Activated CD4-positive, alpha-beta T cell treated with anti-CD3 and anti-CD28 coated beads, Interleukin-2, amount 50 U/mL, for 16 hours (primary cell): ENCODE measurements at places on chromosomes 5 and 9.

DNA sequence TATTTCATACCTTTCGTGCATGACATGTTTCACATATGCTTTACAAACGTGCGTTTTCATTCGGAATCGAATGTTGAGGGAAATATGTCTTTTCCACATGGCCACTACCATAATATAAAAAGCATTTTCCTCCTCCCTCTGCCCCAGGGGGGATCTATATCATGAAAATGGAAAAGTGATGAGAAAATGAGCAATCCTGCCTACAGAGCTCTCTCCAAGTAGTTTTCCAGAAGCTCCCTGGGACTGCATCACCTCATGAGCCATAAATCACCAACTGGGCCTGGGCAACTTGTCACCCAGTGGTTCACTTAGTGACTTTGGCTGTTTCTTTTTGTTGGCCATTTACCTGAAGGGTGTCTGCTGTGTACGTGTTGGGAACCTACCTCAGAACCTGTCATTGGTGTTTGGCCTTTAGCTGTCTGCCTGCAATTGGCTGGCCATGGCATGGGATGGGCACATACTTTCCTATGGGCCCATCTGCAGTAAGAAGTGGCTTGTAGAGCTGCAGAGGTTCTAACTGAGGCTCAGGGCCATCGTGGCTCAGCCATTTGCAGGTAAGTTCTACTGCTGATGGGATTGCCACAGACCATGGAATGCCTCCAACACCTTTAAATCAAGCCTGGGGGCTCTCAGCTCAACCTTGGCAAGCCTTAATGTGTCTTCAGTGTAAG is 9.5 kb upstream of the TIFAB start:
- DNase-seq, result no peak

- DNase-seq, result no peak
Observed at GRCh38 chr5:78649211-78649695, 681 bp upstream of the LHFPL2 start.

GRCh38 chr5:16903480-16904300 is 32.4 kb downstream of the MYO10 start:
- DNase-seq, result no peak

DNA sequence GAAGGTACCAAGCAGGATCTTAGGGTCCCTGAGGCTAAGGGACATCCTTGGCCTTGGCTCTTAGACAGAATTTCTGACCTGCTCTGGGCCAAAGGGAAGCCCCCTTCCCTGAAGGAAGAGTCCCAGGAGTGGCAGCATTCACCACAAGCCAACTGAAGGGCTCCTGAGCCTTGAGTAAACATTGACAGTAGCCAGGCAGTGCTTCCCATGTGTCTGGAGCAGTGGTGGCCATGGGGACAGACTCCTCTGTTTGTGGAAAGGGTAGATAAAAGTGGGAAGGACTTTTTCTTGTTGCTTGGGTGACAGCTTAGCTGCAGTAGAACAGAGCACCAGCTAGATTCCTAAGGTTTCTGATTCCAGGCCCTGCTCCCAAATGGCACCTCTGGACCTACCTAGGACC is 61.4 kb upstream of the VLDLR start:
- no peak for DNase-seq

GRCh38 chr5:96031811-96032261 is 70.2 kb upstream of the ELL2 start:
- no peak for DNase-seq

DNA sequence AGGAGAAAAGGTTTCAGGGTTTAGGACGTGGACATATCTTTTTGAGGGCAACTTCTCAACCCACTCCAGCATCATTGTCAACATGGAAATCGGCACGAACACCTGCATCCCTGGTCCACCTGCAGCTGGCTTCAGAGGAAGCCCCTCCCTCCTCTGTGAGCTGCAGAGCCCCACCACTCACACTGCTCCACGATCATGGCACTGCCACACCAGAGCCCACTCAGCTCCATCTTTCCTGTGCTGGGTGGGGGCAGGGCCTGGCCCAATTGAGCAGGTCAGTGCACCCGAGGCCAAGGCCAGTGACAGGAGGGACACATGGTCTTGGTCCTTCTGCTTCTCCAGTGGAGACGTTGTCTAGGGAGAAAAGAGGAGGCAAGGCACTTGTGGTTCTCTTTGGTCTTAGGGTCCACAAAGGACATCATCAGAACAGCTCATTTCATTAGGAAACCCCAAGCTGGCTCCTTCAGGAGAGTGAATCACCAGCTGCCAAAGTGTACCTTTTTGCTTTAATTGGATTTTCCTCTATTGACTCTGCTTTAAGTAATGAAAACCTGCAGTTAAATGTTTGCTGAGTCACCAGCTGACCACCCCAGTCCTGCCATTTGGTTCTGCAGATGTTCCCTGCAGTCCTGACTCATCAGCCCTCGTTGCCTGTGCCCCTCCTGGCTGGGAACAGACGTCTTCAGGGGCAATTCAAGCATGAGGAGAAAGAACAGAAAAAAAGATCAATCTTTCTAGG is 56.2 kb downstream of the UBE2QL1 start:
- DNase-seq, result no peak

GRCh38 chr5:162641142-162641813 is 573.7 kb downstream of the GABRG2 start:
- DNase-seq, result peak; percentile 14

DNA sequence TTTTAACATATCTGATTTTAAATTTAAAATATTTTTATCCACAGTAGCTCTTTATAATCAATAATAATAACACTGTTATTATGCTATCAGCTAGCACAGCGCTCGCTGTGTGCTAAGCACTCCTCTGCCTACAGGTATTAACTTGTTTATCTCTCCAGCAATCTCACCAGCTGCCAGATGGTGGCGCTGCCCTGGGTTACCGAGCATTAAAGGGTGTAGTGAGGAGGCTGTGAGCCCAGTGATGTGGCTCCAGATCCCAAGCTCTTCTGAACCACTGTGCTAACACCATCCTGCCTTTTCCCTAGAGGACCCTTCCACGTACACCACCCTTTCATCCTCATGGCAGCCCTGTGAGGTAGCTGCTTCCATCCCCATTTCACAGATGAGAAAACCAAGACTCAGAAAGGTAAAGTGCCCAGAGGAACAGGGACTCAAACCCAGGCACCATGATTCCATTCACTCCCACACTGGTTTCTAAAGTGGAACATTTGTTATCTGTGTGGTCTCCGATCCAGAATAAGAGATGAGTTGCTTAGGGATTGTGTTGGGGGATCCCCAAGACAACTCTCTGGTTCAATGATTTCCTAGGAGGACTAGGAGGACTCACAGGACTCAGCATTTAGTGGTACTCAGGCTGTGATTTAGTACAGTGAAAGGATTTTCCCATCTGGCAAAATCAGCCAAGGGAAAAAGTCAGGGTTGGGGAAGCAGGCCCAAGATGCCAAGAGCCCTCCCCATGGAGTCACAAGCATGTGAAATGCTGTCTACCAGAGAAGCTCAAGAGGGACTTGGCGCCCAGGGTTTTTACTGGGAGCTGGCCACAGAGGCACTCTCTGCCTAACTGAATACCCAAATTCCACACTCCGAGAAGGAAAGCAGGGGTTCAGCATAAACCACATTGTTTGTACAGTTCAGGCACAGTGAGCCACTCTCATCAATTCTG is 7.0 kb downstream of the IGFBPL1 start:
- peak; percentile 52 for DNase-seq

- DNase-seq, result no peak
Observed at GRCh38 chr5:79840084-79840990, 150.7 kb downstream of the CMYA5 start.

- DNase-seq, result no peak
Observed at GRCh38 chr5:115573133-115573532, 28.6 kb upstream of the FEM1C start.

DNA sequence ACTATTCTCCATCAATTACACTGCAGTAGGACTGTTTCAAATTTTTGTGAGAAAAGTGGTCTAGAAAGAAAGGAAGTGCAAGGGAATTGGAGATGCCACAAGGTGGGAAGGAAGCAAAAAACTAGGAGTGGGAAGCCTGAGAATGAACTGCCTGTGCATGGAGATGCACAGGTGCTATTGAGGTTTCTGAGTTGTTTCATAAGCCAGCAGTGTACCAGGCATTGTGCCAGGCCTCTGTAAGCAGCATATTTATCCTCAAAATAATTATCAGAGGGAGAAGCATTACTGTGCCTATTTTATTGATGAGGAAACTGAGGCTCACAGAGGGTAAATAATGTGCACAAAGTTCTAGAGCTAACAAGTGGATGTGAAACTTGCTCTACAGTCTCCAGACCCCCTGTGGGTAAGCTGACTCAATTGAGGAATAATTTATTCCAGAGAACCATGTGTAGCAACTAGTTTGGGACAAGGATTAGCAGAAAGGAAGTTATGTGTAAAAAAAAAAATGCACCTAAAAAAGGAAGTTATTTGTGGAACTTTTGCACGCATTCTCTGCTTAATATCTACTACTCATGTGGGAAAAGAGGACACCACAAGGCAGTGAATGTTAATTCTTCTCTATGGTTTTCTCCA is 96.7 kb downstream of the SNCAIP start:
- no peak for DNase-seq

GRCh38 chr9:4662989-4663792 is 1.1 kb downstream of the PLPP6 start:
- no peak for DNase-seq

DNA sequence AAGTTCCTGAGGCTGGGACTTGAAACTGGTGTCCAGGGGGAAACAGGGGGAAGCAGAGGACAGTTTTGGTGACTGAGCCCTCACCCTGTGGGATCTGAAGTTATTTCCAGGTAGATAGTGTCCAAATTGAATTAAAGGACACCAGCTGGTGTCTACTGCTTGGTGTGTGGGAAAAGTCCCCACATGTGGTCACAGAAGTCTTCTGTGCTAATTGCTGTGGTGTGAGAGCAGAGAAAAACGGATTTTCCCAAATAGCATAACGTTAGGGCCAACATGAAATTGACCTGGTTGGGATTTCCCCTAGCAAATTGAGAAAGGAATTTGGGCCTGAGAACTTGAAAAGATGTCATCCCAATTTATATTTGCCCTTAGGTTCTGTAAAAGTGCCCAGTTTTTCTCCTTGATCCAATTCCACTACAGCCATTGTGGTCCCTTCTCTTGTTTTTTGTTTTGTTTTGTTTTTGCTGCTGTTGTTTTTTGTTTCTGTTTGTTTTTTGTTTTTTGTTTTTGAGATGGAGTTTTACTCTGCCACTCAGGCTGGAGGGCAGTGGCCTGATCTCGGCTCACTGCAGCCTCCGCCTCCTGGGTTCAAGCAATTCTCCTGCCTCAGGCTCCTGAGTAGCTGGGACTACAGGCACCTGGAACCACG is 5.6 kb upstream of the STARD4 start:
- DNase-seq, result no peak

- no peak for DNase-seq
Observed at GRCh38 chr5:172795318-172795977, 24.5 kb upstream of the DUSP1 start.

- no peak for DNase-seq
Observed at GRCh38 chr9:95752129-95752731, 123.3 kb upstream of the ERCC6L2 start.

DNA sequence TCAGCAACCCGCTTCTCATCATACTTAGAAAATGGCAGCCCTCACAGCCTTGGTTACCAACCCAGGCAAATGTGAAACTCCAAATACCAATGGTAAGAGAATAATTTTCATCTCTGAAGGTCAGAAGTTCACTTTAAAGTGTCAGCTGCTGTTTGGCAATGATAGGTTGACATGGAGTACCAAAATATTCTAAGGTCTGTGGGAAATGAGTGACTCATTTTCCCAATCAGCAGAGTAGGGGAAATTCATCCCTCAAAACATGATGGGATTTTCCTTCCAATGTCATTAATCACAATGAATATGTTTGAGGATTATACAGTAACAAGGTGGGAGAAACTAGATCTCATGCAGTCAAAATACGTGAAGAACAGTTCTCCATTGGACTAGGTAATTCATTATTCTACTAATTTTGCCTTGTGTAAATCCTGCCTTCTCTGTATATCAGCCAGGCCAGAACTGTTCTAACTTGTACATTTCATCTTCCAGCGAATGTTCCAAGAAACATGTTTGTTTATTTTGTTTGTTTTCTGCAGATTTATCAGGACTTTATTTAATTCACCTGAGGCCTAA is 53.1 kb upstream of the ERBIN start:
- DNase-seq, result no peak

GRCh38 chr9:72399391-72399790 is 34.4 kb upstream of the ZFAND5 start:
- no peak for DNase-seq

GRCh38 chr5:14134771-14135170 is 8.4 kb upstream of the TRIO start:
- DNase-seq, result no peak

DNA sequence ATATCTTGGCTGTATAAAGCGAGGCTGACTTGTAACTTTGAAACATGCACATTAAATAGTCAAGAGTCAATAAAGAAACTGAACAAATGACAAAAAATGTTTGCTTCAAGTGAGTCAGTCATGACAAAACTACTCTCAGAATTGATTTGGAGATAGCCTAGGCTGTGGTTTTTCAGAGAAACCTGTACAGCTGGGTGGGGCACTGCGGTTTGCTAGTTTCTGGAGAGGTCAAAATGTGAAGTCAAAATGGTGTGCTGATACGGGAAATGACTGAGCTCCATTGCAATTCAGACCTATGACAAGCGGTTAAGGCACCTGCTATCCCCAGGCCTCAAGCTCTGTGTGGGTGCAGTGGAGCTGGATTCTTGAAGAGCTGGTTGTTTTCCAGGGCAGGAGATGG is 10.3 kb upstream of the CD180 start:
- DNase-seq, result peak; percentile 98

DNA sequence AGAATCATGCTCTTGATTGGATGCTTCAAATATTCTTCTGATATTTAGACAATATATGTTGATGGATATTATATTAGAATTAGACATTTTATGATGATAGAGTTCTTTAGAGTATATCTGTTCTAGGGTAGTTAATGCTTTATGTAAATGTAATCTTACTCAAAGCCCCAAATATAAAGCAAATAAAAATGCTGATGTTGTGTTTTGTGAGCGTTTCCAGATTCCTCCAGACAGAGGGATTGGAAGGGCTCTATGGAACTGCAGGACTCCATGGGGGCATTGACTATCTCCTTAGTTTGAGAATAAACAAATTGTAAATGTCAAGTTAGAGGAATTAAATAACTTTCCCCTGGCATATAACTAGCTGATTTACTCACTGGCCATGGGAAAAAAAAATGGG is 184.5 kb downstream of the MRPS30 start:
- no peak for DNase-seq

DNA sequence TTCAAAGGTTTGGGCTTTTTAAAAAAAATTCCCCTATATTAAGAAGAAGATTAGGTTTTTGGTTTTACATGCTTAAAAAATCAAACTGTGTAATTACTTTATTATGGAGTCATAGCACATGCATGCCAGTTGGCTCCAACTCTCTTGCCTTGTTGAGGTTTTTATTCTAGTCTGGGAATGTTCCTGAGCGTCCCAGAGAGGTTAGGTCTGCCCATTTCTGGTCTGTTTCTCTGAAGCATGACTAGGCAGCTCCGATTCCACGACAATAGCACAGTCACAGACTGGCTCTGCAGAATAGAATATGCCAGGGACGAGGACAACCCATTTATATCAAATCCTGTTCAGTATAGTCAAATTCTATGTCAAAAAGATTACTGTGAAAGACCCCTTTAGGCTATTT is 217.0 kb downstream of the PCSK5 start:
- no peak for DNase-seq
